ENCODE measurements at places on chromosomes 13 and 19. TPM values are rescaled to one million over a fixed set of nuclear protein-coding genes. Genes with fewer than 3 reads are reported as not detected.

GRCh38 chr19:52786078-52786463 lies 520 bp downstream of the ZNF600 start:
- no peak for DNase-seq

Gene ZNF530
- total RNA-seq: 6.4 TPM

- DNase-seq: peak; percentile 29
Measured at GRCh38 chr13:102400675-102401145, 1.1 kb downstream of the FGF14 start.

DNA sequence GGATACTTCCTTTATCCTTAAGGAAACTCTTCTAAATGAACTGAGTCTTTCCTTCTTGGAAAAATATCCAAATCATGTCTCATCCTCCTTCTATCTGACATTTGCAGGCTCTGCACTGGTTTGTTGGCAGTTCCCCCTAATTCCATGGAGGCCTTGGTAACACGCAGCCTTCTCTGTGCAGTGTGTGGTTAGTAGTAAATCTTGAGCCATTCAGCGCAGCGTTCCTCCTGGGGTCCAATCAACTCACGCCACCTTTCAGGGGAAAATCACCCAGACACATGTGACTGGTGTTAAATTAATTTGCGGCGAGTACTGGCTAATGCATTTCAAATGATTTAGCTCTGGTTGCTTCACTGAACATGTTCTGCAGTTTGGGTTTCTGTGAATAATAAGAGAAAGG lies 21.0 kb upstream of the CBY2 start:
- peak; percentile 27 for DNase-seq

DNA sequence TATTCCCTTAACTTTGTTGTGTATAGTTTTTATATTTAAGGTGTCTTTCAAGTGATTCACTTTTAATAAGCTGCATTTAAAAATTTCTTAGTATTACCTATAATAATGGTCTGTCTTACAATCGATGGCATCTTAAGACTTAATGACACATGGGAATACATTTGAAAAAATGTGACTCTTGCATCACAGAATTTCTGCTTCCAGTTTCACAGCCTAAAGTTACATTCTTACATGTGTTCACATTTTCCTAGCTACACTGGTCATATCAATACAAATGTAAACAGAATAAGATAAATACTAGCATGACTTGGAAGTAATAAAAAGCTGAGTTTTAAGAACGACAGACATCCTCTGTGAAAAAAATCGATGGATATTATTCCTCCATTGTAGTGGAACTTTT lies 1597.1 kb upstream of the MIR17HG start:
- DNase-seq: no peak

DNA sequence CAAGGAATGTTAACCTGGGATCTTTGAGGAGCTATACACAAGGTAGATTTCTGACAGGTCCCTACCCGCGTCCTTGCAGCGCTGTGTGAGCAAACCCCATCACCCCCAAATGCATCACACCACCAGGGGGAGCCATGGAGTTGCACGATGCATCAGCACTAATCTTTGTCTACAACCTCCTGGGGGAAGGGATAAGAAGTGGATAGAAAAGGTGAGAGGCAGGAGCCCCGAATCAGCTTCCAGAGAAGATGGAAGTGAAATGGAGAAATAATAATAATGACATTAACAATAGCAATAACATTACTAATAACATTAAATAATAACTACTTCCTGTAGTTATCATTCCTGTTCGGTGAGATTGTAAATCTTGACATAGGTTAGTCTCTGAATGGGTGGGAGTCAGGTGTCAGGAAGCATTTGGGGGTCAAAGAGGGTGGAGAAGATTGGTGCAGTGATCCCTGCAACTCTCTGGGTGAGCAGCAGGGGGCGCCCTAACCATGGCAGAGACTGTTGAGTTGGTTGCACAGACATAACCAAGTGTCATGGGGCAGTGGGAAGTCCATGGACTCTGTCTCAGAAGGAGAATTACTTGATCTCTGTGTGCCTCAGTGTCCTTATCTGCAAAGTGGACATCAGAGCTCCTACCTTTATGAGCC lies 16.5 kb downstream of the SIGLEC7 start:
- DNase-seq: peak; percentile 60

GRCh38 chr13:26036383-26036782 lies 15.4 kb downstream of the SHISA2 start:
- no peak for DNase-seq

Gene FCAR
- total RNA-seq: not detected

GRCh38 chr19:4385291-4386040 lies 14.9 kb downstream of the SH3GL1 start:
- no peak for DNase-seq

Gene PGLYRP2
- not detected for total RNA-seq

Gene GFY
- total RNA-seq: not detected

- DNase-seq: no peak
Measured at GRCh38 chr13:77239312-77239711, 87.6 kb downstream of the MYCBP2 start.

Gene SWSAP1
- not detected for total RNA-seq

GRCh38 chr13:109436841-109437240 lies 349.5 kb downstream of the IRS2 start:
- DNase-seq: no peak

DNA sequence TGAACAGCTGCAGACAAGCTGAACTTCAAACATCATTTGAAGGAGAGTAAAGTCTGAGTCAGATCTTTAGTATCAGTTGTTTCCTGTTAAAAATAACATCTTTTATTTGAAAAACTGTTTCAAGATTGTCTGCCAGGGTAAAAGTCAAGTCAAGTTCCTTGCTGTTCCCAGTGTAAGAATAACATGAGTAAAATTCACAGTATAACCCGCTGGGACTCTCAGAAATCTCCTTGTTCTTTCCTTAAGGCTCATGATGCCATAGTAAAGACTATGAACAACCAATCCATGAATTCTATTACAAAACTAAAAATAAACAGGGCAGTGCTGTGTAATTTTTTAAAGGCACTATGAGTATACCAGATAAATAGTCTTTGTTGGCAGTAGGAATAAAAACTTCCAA lies 112.9 kb downstream of the IRS2 start:
- DNase-seq: no peak

DNA sequence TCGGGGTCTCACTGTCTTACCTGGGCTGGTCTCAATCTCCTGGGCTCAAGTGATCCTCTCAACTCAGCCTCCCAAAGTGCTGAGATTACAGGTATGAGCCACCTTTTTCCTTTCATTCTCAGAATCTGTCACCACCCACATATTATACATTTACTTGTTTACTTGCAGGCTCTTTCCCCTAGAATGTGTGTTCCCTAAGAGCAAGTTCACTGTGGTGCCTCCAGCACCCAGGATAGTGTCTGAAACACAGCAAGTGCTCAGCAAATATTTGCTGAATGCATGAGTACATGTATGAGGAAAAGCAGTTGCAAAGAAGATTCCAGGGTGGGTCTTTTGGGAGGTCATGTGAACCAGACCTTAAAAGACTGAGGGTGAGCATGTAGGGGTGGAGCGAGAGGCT lies 96.8 kb downstream of the RGCC start:
- DNase-seq: no peak

Gene EFNA2
- total RNA-seq: 21.1 TPM

Gene GAS6
- total RNA-seq: 93.4 TPM

GRCh38 chr13:39455521-39456175 lies 147.3 kb downstream of the LHFPL6 start:
- DNase-seq: no peak

Gene GIPR
- total RNA-seq: 20.9 TPM

Gene TDRD12
- total RNA-seq: not detected

GRCh38 chr13:26653842-26654241 lies 96.4 kb downstream of the WASF3 start:
- no peak for DNase-seq

Gene CEACAM7
- not detected for total RNA-seq

DNA sequence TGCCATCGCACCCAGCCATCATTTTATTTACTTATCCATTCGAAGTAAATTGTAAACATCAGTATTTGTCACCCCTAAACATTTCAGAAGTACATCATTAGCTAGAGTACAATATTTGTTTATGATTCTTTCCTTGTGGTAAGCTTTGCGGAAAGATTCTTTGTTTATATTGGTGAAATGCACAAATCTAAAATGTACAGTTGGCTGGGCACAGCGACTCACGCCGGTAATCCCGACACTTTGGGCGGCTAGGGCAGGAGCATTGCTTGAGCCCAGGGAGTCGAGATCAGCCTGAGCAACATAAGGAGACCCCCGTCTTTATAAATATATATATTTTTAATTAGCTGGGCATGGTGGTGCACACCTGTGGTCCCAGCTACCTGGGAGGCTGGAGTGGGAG lies 10.1 kb downstream of the LGALS7B start:
- no peak for DNase-seq

Gene FBXL3
- 16.8 TPM for total RNA-seq

DNA sequence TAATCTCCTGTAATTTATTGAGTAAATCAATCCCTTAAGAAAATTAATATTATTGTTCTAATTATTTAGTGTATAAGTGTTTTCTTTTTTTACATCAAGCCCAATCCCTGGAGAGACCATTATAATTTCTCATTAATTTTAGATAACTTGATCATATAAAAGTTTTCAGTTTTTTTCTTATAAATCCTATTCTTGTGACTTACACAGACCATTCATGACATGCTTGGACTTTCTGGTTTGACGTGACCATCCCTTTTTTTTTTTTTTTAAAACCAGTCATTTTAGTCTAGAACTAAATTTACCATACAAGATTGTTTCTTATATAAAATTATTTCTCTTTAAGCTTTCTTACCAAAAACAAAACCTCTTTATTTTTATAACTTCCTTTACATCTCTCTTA lies 5.4 kb upstream of the MTRF1 start:
- peak; percentile 28 for DNase-seq

Gene IGSF23
- not detected for total RNA-seq

- no peak for DNase-seq
Measured at GRCh38 chr19:2038284-2039088, 12.6 kb downstream of the MKNK2 start.

- no peak for DNase-seq
Measured at GRCh38 chr19:16928916-16929315, 40.1 kb downstream of the F2RL3 start.

DNA sequence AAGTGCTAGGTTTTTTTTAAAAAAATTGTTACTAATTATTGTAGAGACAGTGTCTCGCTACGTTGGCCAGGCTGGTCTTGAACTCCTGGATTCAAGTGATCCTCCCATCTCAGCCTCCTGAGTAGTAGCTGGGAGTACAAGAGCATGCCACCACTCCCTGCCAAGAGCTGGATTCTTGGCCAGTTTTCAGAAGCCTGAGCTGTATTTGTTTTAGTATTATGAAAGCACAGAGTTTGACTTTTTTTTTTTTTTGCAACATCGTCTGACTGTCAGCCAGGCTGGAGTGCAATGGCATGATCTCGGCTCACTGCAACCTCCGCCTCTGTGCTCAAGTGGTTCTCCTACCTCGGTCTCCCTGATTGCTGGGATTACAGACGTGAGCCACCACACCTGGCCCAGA lies 7.0 kb downstream of the ARMC6 start:
- peak; percentile 85 for DNase-seq

Gene ICAM5
- not detected for total RNA-seq

DNA sequence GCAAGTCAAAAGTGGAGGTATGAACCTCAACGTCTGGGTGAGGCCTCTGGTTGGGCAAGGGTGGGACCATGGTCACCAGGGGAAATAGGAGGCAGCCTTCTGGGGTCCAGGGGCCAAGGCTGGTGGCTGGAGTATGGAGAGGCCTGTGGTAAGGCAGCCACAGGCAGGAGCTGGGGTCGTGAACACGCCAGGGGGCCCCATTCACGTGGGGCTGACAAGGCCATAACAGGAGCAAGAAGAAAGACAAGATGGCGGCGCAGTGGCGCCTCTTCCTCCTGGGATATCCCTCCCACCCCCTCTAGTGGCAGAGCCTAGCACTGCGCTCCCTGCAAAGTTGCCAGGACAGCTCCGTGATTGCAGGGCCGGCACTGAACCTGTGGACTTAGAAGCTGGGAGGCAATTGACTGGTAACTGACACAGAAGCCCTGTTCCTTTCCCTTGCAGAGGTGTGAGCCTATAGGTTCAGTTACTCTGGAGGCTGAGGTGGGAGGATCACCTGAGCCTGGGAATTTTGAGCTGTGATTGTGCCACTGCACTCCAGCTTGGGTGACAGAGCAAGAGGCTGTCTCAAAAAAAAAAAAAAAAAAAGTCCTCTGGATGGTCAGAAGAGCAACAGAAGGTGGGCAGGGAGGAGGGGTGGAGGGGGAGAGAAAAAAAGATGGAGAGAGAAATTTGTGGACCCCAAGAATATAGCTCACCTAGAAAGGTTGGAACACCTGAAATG lies 19.7 kb upstream of the EDDM13 start:
- peak; percentile 79 for DNase-seq

GRCh38 chr13:74920920-74921319 lies 561.0 kb downstream of the TBC1D4 start:
- DNase-seq: no peak

DNA sequence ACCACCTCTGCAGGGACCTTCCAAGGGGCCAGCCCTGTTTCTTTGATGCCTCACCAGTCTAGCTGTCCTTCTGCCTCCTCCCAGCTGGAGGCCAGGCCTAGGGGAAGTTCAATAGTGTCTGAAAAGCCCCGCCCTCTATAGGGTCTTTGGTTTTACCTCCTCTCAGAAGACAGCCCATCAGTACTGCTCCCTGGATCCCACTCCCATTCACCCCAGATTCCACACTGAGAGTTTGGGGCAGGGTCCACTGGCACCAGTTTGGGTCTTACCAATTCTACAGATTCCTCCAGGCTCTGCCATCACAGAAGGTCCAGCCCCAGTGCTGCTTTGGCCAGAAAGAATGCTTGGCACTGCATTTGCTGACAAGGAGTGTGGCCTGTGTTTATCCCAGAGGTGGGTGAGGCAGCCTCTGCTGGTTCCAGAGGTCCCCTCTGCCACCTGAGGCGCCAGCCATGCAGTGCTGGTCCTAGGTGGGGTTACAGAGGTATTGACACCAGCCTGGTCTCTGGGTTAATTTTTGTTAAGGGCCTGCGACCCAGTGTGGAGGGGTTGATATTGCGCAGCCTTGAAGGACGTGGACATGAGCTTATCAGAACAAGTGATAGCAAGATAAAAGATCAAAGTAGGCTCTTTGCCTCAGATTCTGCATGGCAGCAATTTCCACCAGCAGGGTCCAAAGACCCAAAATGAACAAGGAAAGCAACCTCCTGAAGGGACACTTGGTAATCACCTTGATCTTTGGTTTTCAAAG lies 41.4 kb upstream of the IGSF23 start:
- DNase-seq: no peak

GRCh38 chr19:29013325-29013724 lies 199.6 kb downstream of the UQCRFS1 start:
- no peak for DNase-seq

GRCh38 chr19:3931041-3931440 lies 1.8 kb upstream of the NMRK2 start:
- peak; percentile 79 for DNase-seq

- no peak for DNase-seq
Measured at GRCh38 chr13:35643625-35644024, 167.1 kb upstream of the MAB21L1 start.

DNA sequence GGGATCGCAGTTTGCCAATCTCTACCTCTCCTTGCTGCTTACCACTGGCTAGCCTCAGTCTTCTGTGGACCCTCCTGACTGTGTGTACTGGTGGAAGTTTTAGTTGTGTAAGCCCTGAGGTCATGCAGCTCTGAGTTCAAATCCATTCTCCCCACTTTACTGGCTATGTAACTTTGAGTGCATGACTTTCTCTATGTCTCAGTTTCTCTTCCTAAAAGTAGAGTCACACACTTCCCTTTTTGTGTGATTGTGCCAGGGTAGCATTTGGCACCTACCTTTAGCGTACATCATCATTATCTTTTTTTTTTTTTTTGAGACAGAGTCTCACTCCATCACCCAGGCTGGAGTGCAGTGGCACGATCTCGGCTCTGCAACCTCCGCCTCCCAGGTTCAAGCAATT lies 70.3 kb downstream of the MAP4K1 start:
- no peak for DNase-seq

Gene KIR2DL4
- total RNA-seq: not detected

Gene CYSLTR2
- total RNA-seq: not detected
